ENCODE measurements at places on chromosomes 5 and 9.

DNA sequence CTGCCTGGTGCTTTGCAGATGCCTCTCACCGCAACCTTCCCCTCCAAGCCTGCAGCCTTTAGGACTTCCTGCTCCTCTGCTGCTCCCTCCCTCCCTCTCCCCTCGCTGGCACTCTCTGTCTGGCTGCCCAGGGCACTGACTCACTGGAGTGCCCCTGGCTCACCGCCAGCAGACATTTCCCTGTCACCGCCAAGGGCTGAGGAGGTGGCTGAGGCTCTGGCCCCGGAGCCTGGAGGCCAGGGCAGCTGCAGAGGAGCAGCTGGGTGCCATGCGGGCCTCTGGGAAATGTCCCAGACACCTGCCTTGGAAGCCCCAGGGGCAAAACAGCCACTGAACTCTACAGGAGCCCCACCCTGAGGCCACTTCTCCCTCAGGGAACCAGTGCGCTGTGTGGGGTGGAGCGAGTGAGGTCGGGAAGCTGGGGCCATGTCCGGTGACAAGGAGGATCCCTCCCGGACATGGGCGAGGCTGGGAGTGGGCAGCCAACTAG lies 53.4 kb downstream of the TENT4A start:
- peak; percentile 76 for DNase-seq

GRCh38 chr5:118906947-118907346 lies 81.4 kb downstream of the DTWD2 start:
- DNase-seq, result no peak

- DNase-seq, result no peak
These were observed 443.1 kb upstream of the ZNF462 start for GRCh38 chr9:106419829-106420228.

DNA sequence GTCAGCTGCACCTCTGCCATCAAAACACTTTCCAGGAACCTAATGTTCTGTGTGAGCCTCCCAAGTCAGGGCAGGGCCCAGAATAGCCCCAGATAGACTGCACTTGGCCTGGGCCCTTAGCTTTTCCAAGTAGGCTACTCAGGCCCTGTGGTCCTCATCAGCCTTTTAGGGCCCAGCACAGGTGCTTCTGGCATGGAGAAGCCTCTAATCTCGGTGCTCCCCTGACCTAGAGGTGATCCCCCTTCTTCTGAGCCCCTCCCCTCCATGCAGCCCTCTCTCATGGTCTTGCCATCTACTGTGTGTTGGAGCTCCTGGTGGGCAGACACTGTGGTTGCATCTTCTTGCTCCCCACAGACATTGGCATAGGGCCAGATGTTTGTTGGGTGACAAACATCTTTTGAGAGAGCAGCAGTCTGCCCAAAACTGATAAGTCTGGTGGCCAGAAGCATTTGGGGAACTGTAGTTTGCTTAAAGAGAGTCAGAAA lies 28.1 kb downstream of the FRMPD1 start:
- DNase-seq, result no peak

DNA sequence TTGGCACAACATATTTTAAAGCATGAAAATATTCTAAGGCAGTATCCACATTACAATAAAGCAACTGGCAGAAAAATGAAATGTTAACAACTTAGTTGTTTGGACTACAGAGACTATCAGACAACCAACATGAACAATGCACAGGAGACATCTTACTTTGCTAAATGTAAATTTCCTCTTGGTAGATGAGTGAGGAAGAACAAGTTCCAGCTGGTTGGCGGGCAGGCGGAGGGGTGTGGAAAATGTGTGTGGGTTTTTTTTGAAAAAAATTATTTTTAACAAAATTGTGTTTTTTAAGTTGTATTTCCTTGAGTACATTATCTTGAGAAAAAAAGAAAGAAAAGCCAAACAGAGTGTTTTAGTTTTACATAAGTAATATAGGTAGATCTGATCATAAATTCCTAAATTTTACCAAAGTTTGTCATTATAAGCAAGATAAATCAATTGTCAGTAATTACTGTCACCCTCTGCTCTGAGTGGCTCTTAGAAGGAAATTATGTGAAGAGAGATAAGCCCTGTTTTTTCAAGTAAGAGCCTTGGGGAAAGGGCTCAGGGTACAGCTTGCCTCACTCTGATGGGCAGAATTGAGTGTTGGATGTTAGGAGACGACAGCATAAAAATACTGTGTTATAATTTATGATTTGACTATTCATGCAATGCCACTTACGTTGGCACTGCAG lies 42.5 kb downstream of the TMEM167A start:
- no peak for DNase-seq

GRCh38 chr5:132824426-132824825 lies 6.0 kb downstream of the SHROOM1 start:
- DNase-seq, result no peak

GRCh38 chr5:83844449-83845068 lies 123.9 kb upstream of the HAPLN1 start:
- no peak for DNase-seq

DNA sequence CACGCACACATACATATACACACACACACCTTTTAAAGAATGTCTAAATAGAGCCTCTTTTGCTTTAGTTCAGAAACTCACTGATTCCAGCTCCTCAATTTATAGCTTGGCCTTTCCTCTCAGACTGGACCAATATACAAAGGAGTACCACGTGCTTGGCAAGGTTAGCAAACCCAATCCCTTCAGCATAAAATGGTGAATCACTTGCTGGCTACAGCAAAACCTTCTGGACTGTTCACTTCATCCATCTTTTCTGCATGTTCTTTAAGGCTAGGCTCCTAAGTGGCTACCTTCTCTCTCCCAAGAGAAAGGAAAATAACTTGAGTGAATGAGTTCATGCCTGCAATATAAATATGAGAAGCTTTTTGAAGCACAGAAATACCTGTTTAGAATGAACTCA lies 109.7 kb downstream of the LPAR1 start:
- DNase-seq, result no peak

GRCh38 chr5:16726538-16726946 lies 109.7 kb upstream of the RETREG1 start:
- DNase-seq, result no peak

DNA sequence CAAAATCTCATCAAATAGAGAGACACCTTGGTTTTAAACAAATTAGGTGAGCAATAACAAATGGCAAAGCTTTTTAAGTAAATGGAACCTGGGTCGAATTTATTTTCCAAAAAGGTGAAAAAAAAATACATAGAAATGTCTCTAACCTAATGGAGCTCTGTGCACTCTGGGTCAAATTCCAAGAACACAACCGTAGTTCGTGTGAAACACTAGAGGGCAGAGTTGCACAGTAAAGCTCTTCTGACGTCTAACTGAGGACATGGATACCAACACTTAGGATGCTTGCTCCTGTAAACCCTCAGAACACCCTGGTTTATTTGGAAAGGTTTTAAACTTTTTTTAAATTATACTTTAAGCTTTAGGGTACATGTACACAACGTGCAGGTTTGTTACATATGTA lies 18.9 kb downstream of the MARCHF11 start:
- DNase-seq, result no peak

- no peak for DNase-seq
These were observed 215.0 kb downstream of the CNTLN start for GRCh38 chr9:17349831-17350230.

DNA sequence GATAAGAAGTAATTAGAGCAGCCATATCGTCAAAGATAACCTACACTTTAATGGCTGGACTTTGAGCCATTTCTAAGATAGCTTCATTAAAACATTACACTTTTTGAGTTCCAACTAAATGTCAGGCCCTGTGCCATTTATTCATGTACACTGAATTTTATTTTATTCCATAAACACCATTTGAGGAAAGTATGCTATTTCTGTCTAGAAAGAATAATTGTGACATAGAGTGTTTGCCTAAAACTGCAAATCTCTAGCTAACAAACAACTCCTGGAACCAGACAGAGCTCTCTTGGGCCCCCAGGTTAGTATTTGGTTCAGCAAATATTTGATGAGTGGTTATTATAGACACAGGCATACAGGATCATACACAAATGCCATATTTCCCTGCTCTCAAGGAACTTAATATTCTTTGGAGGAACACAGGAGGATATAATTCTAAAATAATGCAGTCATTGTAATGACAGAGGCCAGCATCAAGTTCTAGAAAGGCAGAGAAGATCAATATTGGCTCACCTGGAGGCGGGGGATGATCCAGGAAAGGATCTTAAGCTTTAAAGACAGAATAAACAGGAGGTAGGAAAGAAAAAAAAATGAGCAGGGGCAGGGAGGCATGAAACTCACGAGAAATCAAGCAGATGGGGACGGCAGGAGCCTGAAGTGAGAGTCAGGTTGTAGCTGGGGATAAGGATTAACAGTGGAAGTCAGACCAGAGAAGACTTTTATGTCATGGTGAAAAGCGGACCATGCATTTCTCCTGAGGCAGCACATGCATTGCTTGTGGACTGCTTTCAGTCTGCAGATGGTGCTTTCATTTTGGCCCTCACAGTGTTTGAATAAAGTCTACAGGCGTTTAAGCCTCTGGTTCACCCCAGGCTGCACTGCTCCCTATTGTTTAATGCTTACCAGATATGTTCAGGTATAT lies 127.7 kb downstream of the GCNT1 start:
- no peak for DNase-seq

- DNase-seq, result no peak
These were observed 643.0 kb upstream of the RGMB start for GRCh38 chr5:98130261-98131035.

DNA sequence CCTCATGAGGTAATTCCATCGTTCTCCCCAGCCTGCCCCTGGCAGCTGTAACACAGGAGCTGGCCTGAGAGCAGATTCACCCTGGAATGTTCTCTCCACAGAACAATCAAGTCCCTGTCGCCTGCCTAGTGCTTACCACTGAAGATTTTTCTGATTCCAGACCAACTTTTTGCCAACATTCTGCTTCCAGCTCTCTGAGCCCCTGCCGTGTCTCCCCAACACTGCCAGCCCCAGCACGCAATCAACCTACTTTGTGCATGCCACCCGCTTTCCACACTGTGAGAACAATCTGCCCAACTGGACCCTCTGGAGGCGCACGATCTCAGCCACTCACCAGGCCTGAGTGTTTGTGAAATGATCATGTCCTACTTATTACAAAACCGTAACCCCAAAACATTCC lies 62.6 kb downstream of the PSMB7 start:
- no peak for DNase-seq

DNA sequence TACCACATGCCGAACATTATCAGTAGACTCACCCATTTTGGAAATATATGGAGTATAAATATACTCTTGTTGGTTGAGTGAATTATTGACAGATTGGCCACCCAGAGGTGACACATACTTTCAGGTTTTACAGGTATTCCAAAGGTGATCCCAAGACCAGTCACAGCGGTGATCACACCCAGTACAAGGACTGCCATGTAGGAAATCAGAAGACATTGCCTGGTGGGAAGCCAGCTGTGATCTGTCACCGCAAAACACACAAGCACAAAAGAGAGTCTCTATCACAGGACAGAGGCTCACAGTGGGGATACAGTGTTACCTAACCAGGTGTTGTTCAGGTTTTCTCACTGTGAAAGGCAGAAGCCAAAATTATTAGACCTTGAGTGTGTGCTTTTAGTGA lies 15.8 kb downstream of the BTF3 start:
- DNase-seq, result no peak

DNA sequence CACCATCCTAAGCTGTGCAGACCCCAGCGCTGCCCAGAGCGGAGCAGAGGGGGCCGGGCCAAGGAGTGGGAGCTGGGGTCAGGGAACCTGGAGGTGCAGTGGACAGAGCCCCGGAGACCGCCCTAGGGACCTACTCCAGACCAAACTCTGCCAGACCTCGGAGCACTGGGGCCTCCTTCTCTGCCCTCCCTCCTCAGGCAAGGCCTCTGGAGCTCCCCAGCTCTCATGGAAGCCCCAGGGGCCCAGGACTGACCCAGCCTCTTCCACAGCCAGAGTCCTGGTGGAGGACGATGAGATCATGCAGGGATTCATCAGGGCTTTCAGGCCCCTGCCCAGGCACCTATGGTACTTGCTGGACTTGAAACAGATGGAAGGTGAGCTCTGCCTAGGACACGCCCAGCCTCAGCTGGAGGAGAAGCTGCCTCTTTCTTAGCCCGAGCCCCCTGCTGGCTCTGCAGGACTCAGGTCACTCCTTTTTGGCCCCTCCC lies 3.6 kb downstream of the PAEP start:
- no peak for DNase-seq

DNA sequence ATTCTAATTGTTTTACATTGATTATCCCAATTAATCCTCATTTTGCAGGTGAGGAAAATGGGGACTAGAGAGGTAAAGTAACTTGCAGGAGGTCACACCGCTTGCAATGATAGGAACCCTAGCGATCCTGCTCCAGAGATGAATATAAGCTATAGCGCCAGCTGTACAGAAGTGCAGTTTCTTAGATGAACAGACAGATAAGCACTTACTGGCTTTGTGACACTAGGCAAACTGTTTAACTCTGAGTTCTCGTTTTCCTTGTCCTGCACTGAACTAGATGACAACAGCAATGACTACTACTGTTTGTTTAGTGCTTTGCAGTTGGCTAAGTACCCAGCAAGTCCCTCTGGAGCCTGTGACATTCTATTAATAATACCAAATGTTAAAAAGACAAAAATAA lies 11.1 kb downstream of the LHX6 start:
- no peak for DNase-seq

DNA sequence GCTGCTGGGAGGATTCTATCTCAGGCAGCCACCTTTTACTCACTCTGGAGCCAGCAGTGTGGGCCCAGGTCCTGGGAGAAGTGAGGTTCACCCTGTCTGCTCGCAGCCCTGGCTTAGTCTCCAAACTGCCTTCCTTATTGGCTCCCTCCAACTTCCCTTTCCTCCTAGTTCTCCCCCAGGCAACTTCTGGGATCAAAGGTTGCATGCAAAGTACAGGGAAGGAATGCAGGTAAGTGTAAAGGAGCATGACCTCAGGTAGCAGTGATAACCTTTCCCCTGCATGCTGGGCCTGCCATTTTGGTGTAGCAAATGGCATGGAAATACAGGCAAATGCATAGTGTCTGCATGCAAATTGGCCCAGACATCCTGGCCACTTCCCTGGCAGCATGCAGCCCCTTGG lies 53.8 kb upstream of the ARAP3 start:
- no peak for DNase-seq

- no peak for DNase-seq
These were observed 56.1 kb downstream of the MEF2C start for GRCh38 chr5:88826646-88827585.

DNA sequence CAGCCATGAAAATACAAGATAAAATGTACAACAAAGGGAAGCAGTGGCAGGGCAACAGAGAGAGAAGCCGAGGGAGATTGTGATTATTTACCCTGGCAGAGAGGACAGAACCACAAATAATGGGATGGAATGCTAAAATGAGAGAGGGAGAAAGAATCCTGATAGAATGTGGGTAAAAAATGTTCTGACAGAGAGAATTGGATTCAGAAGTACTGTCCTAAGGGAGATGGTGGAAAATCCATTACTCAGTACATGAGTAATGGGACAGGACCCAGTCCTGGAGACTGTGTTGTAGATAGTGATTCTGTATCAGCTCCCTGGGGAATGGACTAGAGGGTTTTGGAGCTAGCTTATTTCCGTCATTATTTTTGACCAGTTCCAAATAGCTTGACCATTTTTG lies 831.5 kb downstream of the MAT2B start:
- no peak for DNase-seq
